ENCODE measurements at places on chromosomes 6 and 20.

- no peak for DNase-seq
Observed at GRCh38 chr6:41088451-41088850, 15.7 kb downstream of the NFYA start.

- no peak for DNase-seq
Observed at GRCh38 chr6:104306211-104306610, 553.5 kb downstream of the HACE1 start.

DNA sequence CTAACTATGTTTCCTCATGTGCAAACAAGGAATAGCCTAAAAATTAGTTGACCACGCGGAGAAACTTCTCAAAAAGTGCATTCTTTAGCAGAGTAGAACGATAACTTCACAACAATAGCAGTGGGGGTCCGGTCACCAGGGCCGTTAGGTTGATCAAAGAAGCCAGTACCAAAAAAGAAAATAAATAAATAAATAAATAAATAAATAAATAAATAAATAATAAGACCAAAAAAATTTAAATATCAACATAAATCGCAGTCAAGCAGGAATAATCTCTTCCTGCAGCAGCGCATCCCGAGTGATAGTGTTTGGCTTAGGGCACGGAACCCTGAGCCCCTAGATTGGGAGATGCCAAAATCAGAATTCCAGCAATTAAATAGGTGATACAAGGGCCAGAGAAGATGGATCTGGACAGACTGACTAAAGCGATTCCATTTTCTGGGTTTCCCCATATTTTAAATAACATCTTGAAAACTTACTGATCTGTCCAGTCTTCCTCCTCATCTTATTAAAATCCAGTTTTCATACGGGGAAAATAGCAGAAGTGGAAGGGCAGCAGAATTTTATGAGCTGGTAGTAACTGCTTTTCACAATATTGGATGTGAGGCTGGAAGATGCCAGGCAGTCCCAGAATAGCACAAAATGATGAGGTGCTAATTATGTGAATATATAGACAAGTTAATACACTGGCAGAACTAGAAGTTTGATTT lies 4.4 kb upstream of the OLIG3 start:
- no peak for DNase-seq

- no peak for DNase-seq
Observed at GRCh38 chr6:110561696-110562095, 85.3 kb upstream of the SLC22A16 start.

GRCh38 chr6:42257614-42258013 lies 40.0 kb upstream of the MRPS10 start:
- no peak for DNase-seq

- no peak for DNase-seq
Observed at GRCh38 chr6:161985876-161986423, 712.1 kb upstream of the AGPAT4 start.

GRCh38 chr6:157159348-157159747 lies 164.0 kb downstream of the TMEM242 start:
- DNase-seq: no peak
